ENCODE measurements at places on chromosomes 2 and 18.

DNA sequence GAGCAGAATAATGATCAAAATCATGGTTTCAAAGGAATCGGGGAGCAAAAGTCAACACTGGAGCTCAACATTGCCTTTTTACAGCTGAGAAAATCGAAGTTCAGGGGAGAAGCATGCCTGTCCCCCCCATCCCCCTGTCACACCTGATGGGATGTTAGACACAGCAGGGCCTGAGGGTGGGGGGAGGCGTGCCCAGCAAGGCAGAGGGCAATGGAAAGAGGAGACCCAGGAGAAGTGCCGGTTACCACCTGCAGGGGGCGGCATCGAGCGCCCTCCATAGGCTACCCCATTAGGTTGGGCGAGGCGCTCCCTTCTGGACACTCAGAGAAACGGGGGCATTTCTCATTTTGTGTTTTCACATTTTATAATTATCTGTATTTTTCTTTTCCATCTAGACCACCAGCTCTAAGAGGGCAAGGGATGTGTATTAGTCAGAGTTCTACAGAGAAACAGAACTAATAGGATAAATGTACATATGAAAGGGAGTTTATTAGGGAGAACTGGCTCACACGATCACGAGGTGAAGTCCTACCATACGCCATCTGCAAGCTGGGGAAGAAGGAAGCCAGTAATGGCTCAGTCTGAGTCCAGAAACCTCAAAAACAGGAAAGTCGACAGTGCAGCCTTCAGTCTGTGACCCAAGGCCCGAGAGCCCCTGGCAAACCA is 271.3 kb downstream of the LRATD1 start:
- H3K4me3 ChIP-seq, result no peak overlapping the region
- no peaks in the 10 kb centered on the region for H3K4me1 ChIP-seq
- no peaks in the 10 kb centered on the region for H3K36me3 ChIP-seq
- DNase-seq, result peak; percentile 63
- no peaks in the 10 kb centered on the region for H3K27me3 ChIP-seq

DNA sequence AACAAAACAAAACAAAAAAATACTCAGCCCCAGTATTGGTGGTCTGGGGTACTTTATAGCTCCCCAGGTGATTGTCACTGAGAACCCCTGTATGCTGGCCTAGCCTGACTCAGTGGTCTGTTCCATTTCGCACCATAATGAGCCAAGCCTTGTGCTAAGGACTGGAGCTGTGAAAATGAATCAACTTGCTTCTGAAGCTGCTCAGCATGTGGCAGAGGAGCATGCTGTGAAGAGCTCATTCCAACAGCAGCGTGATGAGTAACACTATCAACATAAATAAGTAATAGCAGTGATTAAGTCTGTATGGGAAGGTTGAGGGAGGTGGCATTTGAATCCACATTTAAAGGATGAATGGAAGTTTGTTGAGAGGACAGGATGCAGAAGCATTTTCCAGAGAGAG is 67.2 kb upstream of the ATL2 start:
- no peaks in the 10 kb centered on the region for H3K36me3 ChIP-seq
- DNase-seq, result no peak
- peaks cover 14% of the 10 kb centered on the region for H3K4me1 ChIP-seq
- no peak overlapping the region for H3K27ac ChIP-seq
- no peaks in the 10 kb centered on the region for H3K27me3 ChIP-seq

DNA sequence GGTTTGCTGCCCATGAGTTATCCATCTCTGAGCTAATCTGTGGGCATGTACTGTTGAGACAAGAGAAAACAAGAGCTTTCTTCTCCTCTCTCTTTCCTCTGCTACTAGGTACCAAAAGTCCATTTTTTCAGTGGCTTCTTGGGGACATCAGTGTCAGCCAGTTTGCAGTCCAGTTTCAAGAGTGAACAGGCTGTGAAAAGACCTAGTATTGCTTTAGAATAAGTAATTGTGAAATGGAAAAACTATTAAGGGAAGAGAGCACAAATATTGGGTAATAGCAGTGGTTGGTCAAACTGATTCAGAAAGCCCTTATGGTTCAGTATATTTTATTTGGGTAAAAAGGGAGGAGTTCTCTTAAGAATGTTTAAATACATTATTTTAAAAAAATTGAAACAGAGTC is 33.0 kb upstream of the MEP1B start:
- H3K4me3 ChIP-seq, result no peak overlapping the region
- H3K36me3 ChIP-seq, result no peaks in the 10 kb centered on the region
- H3K27ac ChIP-seq, result no peak overlapping the region
- no peak for DNase-seq
- peaks cover 3% of the 10 kb centered on the region for H3K4me1 ChIP-seq
- no peaks in the 10 kb centered on the region for H3K27me3 ChIP-seq

- DNase-seq, result no peak
- H3K27ac ChIP-seq, result no peak overlapping the region
- H3K4me1 ChIP-seq, result no peaks in the 10 kb centered on the region
- no peak overlapping the region for H3K4me3 ChIP-seq
- no peaks in the 10 kb centered on the region for H3K36me3 ChIP-seq
Observed at GRCh38 chr2:181354626-181355025, 102.6 kb upstream of the ITGA4 start.

Measured in upper lobe of right lung (tissue), 1 donor.